ENCODE measurements at places on chromosomes 13 and 19.

DNA sequence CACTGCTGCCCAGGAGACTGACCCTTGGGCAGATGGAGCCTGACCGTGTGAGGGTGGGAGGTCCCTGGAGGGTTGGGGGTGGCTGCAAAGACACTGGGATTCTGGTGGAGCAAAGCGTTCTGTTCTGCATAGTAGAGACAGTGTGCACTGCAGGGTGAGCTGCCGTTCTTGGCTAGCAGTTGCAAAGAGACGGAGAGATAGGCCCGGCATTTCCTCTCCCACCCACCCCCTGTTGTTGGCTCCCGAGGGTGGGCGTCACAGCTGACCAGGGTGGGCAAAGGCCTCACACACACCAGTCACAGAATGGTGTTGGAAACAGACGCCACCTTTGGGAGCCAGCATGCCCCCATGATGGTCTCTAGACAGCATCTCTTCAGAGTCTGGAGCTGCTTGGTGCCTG, 11.4 kb downstream of the TMEM255B start:
- no peak for DNase-seq

GRCh38 chr19:850221-850978, 1.7 kb upstream of the ELANE start:
- peak; percentile 94 for DNase-seq

DNA sequence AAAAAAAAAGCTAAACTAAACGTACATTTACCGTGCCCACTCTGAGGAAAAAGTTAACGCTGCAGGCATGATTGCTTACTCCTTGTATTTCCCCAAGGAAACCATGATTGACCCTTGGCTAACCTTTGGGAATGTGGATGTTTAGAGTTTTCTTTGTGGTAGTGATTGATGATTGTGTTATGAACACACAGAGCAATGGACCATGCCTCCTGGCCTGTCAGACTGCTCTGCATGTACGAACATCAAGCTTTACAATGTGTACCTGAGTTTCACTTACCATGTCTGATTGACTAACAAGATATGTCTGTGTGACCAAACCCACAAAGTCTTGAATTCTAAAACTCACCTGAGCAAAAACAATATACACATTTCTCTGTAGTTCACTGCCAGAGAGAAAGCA, 35.1 kb downstream of the MYCBP2 start:
- DNase-seq, result no peak

- DNase-seq, result no peak
Measured at GRCh38 chr19:56377105-56377924, 16.0 kb downstream of the ZNF582 start.

GRCh38 chr13:28246891-28247290, 108.5 kb downstream of the PAN3 start:
- DNase-seq, result no peak

DNA sequence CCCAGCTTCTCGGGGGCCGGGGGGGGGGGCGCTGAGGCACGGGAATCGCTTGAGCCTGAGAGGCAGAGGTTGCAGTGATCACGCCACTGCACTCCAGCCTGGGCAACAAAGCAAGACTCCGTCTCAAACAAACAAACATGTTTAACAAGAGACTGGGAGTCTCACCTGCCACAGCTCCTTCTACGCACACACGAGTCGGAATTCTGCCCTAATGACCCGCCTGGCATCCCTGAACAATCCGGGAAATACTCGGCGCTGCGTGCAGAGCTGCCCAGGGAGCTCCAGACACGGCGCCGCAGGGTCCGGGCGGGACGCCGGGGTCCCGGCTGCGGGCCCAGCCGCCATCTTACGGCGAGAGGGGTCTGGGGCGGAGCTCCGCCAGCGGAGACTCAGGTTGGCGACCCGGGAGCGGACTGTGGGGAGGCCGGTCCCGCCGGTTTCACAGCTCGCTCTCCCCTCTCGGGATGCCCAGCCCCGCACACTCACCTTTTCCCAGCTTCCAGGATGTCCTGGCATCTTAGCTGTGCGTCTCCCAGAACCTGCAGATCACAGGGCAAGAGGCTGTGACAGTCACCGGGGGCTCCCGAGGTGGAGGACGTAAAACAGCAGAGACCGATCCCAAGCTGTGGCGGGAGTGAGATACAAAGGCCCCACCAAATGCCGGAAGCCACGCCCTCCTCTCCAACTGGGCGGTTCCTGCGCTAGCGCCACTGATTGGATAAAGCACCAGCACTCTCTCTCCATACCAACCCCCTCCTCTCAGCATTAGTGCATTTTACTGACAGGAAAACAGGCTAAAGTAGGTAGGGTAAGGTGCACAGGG, 23.6 kb upstream of the ZNF724 start:
- peak; percentile 92 for DNase-seq

GRCh38 chr13:81957121-81957520, 1616.2 kb upstream of the SPRY2 start:
- DNase-seq, result no peak

- peak; percentile 78 for DNase-seq
Measured at GRCh38 chr19:43780706-43781525, at the start of gene KCNN4. Gene KCNN4 (minus strand): TSS chr19:43780973. CDS start chr19:43780861, 112 bp downstream.
